Amniotic stem cell (primary cell): ENCODE measurements at places on chromosomes 5 and 9.

DNA sequence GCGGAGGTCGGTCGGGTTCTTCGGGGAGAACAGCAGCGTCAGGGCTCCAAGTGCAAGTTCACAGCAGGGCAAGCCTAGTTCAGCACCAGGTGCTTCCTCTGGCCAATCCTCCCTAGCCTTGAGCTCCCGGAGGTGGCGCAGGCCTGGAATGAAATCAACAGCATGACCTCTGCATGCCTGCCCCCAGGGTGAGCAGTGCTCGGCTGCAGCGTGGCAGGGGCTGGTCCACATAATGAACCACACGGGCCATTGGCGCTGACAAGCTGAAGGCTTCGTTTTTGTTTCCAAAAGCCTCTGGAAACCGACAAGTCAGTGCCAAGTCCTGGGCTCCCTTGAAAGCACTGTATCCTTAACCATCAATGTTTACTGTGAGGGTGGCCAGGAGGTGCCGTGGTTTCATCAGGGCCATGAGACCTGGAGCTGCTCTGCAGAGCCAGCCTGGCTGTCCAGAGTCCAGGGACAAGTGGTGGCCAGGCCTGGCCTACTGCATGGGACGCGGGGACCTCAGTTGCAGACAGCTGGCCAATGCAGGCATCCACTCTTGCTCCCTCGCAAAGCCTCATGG, 2.1 kb upstream of the INPP5E start:
- no peak for DNase-seq

- DNase-seq = no peak
Observed at GRCh38 chr5:140926443-140927227, 536 bp downstream of the PCDHAC1 start.

DNA sequence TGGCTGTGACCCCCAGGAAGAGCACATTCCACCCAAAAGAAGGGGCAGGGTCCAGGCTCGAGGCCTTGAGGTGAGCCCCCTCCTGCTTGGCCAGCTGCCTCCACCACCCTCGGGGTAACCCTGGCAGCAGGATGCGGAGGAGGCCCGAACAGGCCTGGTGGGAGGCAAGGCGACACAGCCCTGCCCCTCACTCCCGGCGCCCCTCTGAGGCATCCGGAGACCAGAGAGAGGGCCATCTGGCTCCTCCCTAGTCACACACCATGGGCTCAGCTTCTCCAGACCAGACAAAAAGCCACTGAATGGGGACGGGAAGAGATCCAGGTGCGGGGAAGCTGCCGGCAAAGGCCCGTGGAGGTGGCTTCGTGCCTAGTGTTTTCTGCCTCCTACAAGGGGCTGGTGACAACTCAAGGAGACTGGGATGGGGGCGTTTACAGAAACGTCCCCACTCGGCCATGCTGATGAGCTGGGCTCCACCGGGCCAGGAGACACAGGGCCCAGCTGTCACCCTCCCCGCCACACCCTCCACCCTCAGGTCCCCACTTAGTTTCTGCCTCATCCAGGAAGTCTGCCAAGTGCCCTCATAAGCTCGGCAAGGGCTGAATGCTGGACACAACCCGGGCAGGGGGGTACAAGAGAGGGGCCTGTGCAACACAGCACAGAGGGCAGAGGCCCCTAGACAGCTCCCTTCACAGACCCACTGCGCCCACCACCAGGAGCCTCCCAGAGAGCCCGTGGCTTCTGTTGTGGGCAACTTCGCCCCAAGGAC, 41.9 kb downstream of the NACC2 start:
- DNase-seq = no peak

DNA sequence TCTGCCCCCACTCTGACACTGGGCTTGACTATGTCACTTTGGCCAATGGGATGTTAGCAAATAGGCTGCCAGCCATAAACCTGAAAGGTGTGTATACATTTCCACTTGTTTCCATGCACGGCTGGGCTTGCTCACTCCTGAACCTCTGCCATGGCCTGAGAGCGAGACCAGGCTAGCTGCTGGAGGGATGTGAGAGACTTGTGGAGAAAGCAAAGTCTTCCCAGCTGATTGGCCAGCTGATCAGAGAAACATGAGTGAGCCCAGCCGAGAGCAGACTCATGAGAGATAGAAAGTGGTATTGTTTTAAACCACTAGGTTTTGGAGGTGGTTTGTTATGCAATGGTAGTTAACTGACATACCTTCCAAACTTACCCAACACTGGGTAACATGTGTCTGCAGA, 13.9 kb downstream of the FAM193B start:
- DNase-seq = no peak

DNA sequence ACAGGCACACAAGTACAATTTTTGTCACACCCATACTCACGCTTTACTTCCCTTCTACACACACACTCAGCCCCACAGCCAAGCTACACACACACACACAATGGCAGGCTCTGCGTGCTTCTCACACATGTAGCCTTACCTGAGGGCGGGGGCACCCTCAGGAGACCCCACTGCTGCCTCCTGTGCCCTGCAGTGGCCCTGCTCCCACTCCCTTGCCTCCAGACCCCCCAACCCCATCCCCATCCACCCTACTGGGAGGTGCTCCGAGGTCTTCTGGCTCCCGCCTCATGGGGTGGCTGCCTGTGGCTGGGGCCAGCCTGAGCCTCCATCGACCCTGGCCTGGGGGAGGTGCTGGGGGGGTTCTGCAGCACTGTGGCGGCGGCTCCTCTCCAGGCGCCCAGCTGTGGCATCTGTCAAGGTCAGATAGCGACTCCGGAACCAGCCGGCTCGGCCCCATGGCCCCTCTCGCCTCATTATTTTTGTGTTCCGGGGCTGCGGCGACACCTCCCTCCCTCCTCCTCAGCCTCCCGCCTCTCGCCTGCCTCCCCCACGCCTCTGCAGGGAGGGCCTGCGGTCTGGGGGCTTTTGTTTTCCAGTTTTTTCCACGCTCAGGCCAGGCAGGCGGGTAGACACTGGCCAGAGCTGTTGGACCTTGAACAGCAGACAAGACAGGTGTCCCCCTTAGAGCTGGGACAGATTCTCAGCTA, 21.7 kb downstream of the CXXC5 start:
- no peak for DNase-seq

GRCh38 chr5:6713274-6714225, at the start of gene TENT4A:
TSS of gene TENT4A (plus strand) at chr5:6713432. CDS start at chr5:6713984, 552 bp downstream.
- DNase-seq = no peak

GRCh38 chr9:92247981-92248380, 45.5 kb downstream of the IARS1 start:
- no peak for DNase-seq

DNA sequence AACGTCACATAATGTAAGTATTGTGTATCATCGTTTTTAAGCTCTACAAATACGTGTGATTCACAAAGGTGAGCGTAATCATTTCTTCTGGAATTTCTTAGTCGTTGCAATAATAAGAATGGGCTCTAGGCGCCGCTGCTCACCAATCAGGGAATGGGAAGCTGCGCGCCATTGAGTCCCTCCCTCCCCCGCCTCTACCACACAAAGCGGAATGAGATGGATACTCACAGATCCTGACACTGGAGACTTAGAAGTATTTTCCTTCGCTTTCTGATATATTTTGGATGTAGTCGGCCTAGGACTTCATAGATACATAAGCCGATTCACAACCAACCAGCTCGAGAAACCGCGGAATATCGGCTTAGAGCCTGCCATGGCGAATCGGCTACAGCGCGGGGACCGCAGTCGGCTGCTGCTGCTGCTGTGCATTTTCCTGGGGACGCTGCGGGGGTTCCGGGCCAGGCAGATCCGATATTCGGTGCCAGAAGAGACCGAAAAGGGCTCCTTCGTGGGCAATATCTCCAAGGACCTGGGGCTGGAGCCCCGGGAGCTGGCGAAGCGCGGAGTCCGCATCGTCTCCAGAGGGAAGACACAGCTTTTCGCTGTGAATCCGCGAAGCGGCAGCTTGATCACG, at the start of gene PCDHGA11:
TSS of gene PCDHGA11 (plus strand) at position 197 of the 634 bp plus-strand sequence. CDS start at position 374, 177 bp downstream.
- no peak for DNase-seq

GRCh38 chr5:107799306-107799705, 128.6 kb upstream of the EFNA5 start:
- no peak for DNase-seq

- peak; percentile 21 for DNase-seq
Observed at GRCh38 chr5:164475339-164475977, 970.0 kb downstream of the MAT2B start.

- no peak for DNase-seq
Observed at GRCh38 chr9:11103525-11103924, 490.7 kb upstream of the PTPRD start.

- no peak for DNase-seq
Observed at GRCh38 chr9:26228273-26228672, 550.0 kb upstream of the TUSC1 start.

DNA sequence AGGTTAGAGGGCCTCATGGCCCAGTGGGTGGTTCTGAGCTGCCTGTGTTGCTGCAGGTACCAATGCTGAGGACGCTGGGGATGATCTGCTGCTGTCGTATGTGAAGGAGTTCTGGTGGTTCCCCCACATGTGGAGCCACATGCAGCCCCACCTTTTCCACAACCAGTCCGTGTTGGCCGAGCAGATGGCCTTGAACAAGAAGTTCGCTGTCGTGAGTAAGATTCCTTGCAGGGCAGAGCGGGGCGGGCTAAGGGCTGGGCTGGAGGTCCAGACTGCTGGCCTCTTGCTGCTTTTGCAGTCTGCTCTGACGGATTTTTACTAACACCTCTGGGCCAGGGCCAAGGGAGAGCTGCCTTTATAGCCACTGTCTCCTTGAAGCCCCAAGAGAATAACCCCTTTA, 26.9 kb downstream of the NDST1 start:
- DNase-seq = no peak

DNA sequence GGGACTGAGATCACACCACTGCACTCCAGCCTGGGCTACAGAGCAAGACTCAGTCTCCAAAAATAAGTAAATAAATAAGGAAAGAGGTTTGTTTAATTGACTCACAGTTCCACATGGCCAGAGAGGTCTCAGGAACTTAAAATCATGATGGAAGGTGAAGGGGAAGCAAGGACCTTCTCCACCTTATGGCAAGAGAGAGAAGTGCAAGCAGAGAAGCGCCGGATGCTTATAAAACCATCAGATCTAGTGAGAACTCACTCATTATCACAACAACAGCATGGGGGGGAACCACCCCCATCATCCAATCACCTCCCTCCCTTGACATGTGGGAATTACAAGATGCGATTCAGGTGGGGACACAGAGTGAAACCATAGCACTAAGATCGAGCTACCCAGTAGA, 22.8 kb upstream of the RGMB start:
- DNase-seq = no peak

GRCh38 chr5:138999674-139000073, 124.5 kb upstream of the LRRTM2 start:
- DNase-seq = no peak

DNA sequence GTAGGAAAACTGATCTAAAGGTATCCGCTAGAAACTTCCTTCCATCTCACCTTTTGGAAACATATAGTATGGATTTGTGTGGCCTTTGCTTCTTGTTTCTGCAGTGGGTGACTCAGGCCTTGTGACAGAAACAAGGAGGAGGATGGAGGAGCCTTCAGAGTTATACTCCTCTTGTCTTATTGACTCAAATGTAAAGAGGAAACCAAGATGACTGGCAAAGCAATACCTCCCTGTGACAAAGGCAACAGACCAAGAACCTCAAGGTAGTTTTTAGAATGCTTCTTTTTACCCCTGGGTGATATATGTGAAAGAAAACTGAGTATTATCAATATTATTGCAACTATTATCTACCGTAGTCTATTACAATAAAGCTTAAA, 123.3 kb upstream of the SLIT3 start:
- DNase-seq = no peak

DNA sequence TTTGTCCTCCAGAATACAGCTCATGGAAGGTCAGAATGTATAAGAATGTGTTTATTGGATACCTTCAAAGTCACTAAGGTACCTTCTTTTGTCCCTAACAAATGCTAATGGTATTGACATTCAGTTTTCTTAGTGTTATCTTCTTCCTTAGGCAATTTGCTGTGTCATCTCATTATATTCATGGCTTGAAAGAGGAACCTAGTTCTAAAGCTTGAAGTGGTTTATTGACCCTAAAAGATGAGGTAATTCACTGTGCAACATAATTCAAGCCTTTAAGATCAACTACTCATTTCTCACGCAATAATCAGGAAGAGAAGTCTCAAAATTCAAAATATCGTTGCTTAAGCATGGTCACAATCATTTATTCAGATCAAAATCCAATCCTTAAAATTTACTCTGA, 342.7 kb upstream of the RIOK2 start:
- DNase-seq = no peak

DNA sequence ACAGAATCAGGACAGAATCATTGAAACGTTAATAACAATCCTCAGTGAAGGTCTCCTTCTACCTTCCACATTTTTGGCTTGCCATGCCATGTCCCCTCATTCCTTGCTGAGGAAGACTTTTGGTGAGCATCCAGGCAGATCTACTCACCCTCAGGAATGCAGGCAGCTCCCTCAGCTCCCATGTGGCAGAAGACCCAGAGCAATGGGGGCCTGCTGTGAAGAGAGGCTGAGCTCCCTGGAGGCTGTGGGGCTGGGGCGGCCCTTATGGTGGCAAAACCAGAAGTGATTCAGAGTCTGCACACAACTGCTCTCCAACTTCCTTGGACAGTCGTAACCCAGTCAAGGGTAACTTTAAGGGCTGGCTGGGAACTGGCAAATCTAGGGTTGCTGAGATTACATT, 247.2 kb upstream of the EFNA5 start:
- no peak for DNase-seq

DNA sequence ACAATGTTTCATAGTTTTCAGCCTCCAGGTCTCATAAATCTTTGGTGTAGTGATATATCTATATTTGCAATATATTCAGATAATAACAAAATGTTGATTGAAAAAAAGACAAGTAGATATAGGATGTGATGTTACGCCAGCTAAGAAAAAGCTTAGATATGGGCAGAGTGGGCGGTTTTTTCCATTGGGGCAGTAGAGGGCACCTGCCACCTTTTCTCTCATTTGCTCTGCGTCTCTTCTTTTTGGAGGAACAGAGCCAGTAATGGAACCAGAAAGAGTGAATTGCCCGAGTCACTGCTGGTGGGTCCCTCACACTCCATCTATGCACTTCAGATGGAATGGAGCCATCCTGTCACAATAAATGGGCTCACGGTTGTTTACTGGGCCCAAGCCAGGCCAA, 62.1 kb upstream of the FANCC start:
- DNase-seq = no peak

DNA sequence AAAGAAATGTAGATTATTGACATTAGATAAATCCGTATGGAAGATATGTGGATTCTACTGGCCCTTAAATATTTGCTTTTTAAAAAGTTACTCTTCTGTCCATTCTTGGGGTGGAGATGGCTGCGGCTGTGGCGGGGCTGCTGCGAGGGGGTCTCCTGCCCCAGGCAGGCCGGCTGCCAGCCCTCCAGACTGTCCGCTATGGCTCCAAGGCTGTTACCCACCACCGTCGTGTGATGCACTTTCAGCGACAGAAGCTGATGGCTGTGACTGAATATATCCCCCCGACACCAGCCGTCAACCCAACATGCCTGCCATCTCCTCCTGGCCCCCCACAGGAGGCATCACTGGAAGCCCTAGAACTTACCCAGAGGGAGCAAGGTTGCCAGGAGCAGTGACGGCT, 50.7 kb downstream of the FAM170A start:
- DNase-seq = no peak

GRCh38 chr9:33250458-33250995, 10.6 kb downstream of the SPINK4 start:
- DNase-seq = peak; percentile 19

- no peak for DNase-seq
Observed at GRCh38 chr5:10064546-10065195, 185.0 kb downstream of the ATPSCKMT start.
